ENCODE measurements at places on chromosomes 4 and X.

DNA sequence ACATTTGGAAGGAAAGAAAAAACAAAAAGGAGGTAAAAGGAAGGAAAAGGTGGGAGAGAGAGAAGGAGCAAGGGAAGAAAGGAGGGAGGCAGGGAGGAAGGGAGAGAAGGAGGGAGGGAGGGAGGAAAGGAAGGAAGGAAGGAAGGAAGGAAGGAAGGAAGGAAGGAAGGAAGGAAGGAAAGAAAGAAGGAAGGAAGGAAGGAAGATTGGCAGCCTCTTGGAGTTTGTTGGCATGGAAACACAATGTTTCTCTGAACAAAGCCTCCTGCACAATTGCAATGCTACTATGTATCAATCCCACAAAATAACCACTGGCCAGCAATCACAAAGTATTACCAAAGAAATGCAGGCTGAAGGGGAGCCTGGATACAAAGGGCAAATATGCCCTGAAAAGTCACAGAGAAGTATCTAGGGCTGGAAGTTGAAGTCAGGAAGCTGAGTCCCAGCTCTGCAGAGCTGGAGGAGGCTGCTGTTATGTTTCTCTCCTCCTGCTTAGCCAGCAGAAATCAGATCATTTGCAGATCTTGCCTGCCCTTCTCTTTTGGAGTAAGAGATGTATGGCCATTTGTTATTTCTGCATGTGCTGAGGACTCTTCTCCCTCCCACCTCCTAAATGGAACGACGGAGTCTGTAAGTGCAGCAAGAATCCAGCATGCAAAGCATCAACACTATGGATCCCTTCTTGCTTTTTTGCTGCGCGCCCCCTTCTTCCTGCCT, 195.9 kb upstream of the LDB2 start:
- no peak for DNase-seq

GRCh38 chr4:84235126-84235944, 263.8 kb downstream of the NKX6-1 start:
- DNase-seq: no peak

GRCh38 chr4:168558599-168558998, 61.7 kb downstream of the PALLD start:
- DNase-seq: no peak

DNA sequence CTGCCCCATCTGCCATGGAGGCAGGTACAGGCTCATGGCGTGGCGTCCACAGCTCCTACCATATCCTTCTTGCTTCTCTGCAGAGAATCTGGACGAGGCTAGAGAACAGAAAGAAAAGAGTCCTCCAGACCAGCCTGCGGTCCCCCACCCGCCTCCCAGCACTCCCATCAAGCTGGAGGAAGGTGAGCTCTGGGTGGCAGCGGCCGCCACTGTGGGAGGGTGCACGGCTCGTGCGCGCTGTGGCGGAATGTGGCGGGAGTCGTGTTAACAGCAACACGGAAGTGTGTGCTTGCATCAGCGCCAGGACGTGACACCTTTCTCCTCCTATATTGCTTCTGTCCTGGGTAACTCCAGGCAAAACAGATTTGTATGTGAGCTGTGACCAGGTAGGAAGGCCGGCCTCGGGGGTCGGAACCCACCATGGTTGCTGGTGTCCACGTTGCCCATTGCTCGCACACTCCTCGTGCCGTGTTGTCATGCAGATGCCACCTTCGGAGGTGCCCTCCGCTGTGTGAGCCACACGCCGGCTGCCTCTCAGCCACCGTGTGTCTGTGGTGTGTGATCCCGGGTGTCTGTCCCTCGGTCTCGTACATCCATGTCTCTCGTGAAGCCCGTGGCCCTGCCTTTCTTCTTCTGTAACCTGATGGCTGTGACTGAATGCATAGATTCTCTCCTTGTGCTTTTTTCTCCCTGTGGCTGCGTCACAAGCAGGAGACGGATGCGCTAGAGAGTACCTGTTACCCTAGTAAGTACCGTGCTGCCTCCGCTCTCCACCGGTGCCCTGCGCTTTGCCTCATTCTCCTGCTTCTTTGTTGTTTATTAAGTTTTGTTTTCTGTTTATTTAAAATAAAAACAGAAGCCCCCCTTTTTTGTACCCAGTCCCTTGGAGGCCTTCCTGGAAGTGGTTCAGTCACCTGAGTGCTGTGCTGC, 37.0 kb downstream of the NOP14 start:
- DNase-seq: no peak

DNA sequence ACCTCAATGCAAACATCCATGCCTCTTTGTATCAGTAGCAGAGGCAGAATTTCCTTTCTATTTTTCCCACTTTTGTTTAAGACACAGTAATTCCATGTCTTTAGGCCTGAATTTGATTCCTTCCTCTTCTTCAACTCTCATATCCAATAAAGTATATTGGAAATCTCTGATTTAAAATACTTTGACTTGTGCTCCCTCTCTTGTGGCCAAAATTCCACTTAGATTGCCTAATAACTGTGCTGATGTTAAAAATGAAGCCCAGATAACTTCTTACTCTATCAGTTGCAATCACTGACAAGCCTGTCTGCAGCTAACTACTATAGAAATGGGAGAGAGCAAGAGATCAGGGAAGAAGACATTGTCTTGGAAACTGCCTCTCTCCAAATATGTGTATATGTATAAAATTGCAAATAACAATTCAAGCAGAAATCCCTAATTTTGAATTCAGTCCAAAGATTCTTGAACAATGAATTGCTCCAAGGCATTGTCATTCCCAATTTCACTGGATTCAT, 163.5 kb upstream of the SPIN4 start:
- no peak for DNase-seq

GRCh38 chr4:147727476-147728028, 4.3 kb upstream of the ARHGAP10 start:
- no peak for DNase-seq

- DNase-seq: no peak
These were observed 34.2 kb upstream of the TBC1D14 start for GRCh38 chr4:6875431-6875831.

DNA sequence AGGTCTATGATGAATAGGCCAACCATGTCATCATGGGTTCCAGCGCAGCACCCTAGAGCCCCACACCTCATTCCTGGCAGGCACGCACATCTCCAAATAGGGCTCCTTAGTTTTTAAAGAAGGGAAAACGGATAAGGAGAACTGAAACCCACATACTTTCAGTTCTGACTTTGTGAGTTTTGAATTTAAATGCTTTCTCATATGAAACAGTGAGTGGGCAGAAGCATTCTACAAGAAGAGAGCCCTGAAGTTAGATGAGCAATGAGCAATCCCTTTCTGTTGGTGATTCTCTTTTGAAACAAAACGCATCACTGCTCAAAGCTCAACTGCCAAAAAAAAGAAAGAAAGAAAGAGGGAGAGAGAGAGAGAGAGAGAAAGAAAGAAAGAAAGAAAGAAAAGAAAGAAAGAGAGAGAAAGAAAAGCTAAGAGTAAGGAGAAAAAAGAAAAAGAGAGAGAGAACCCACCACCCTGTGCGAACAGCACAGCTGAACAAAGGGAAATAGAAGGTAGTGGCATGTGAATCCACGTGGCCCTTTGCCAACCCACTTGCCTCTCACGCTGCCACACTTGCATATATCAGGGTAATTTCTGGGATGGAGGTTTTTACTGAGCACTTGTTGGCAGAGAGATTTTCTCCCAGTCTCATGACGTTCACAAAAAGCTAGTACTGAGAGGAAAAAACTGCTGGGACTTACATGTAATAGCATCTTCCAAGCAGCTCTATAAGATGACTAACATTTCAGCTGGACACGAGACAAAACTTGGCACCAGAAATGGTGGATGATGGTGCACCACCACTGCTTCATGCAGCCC, 31.0 kb downstream of the TMSB4X start:
- no peak for DNase-seq

- DNase-seq: no peak
These were observed 61.0 kb downstream of the HPRT1 start for GRCh38 chrX:134520860-134521390.

DNA sequence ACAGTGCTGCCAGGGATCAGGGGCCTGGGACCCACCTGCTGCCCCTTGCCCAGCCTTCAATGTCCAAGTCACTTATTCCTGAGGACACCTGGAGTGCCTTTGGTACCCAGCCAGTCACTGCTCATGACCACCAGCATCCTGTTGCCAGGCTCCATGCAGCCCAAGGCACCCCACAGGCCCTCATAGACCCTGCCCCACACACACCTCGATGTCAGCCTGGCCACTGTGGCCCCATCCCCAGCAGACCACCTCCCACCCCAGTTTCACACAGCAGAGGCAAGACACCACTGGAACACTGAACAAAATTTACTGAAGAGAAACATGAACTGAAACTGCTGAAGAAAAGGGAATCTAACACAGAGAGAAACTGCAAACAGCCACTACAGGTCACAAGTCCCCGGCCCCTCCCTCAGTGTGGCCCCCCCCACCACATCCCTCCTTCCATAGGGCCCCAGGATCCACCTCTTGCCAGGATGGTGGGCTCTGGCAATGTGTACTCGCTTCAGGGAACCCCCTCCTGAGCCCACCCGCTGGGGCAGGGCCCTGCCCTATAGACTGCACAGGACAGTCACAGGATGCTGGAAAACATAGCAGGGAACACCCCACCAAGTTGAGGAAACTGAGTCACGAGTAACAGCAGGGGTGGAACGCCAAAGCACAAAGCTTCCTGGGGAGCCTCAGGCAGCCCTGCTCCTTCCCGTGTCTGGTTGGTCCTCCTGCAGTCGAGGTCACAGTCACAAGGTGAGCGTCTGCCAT, 5.2 kb downstream of the PNMA5 start:
- DNase-seq: no peak

GRCh38 chr4:72690771-72691170, 121.8 kb upstream of the ADAMTS3 start:
- DNase-seq: no peak

- DNase-seq: no peak
These were observed 511.0 kb upstream of the ATOH1 start for GRCh38 chr4:93317561-93317960.

DNA sequence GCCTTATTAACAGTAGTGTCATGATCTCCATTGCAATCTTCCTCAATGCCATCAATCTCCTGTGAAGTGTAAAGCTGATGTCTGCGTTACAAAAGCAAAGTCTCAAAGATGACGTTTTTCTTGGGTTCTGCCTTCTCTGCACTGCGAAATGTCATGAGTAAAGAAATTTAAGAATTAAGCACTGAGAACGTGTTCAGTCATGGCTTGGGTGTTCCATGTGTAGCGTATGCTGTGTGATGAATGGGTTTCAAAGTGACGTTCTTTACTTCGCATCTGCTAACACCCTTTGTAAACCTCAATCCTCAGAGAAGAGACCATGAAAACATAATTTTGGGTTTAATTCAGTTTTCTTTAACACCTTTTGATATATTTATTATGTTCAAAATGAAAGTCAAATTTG, 999 bp downstream of the NAP1L5 start:
- DNase-seq: no peak

- no peak for DNase-seq
These were observed 359.1 kb downstream of the DACH2 start for GRCh38 chrX:86507331-86507730.

- DNase-seq: no peak
These were observed 167.4 kb upstream of the FAM47A start for GRCh38 chrX:34299451-34299967.

GRCh38 chr4:72418458-72418857, 150.6 kb downstream of the ADAMTS3 start:
- no peak for DNase-seq

- no peak for DNase-seq
These were observed 189.2 kb upstream of the GK2 start for GRCh38 chr4:79597266-79597665.

DNA sequence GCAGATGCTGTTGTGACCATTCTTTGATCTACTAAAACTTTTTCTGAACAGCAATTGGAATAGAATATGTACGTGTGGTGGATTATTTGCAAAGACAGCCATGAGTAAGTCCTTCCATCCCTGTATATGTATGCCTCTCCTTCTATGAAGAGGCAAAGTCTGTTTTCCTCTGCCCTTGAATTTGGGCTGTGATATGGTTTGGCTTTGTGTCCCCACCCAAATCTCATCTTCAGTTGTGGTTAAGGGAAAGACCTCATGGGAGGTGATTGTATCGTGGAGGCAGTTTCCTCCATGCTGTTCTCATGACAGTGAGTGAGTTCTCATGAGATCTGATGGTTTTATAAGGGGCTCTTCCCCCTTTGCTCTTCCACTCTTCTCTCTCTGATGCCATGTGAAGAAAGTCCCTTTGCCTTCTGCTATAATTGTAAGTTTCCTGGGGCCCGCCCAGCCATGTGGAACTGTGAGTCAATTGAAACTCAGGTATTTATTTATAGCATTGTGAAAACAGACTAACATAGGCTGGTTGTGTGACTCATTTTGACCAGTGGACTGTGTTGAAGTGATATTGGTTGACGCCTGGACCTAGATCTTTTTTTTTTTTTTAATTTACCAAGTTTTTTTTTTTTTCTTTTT, 108.3 kb upstream of the CAMK2D start:
- peak; percentile 43 for DNase-seq

- no peak for DNase-seq
These were observed 103.1 kb upstream of the VCX2 start for GRCh38 chrX:8274170-8274569.

DNA sequence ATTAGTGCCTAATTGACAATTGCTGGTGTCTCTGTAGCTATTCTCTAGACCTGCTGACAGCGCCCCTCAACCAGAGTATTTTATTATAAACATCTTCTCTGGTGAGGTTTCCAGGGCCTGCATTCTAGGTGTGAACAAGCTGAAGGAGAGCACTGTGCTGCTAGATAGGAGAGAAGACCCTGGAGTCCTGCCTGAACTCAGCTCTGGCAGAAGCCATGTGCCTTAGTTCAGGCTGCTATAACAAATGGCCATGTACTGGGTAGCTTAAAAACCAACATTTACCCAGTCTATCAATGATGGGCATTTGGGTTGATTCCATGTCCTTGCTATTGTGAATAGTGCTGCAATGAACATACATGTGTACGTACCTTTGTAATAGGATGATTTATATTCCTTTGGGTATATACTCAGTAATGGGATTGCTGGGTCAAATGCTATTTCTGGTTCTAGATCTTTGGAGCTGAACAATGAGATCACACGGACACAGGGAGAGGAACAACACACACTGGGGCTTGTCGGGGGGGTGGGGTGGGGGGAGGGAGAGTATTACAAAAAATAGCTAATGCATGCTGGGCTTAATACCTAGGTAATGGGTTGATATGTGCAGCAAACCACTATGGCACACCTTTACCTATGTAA, 185.5 kb upstream of the CPEB2 start:
- no peak for DNase-seq

DNA sequence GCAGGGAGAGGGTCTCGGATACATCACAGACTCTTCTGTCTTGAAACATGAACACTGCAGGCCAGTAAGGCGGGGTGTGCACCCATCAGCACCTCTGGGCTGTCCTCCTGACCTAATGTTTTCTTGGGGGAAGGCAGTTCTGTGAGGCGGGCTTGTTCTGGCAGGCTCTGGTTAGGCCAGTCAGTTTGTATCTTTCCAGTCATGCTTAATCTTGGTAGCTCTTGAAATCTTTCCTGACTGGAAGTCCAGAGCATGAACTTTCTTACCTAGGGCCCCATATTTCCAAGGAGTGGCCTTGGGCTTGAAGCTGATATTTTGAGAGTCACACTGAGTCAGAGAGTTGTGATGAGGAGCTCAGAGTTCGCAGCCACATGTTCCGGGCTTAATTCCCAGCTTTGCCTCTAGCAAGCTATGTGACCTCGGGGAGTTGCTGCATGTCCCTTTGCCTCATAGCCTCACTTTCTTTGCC, 54.2 kb upstream of the RASSF6 start:
- DNase-seq: no peak
